CD8-positive, alpha-beta T cell (primary cell): ENCODE measurements at places on chromosomes 7 and 10. TPM values are rescaled to one million over a fixed set of nuclear protein-coding genes. Genes with fewer than 3 reads are reported as not detected.

DNA sequence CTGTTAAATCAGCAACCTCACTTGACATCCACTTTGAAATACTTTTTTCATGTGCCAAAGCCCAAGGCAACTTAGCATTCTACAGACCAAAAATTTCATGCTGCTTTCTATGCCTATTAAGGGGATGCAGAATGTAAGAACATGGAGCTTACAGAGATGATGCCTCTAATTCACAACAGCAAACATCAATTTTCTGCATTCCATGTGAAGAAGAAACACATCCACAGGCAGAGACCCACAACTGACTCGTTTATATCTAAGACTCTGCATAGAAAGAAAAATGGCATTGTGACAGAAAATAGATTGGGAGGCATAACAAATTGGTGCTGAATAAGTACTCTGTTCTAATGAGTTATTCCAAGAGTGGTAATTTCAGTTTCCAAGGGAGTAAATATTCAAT lies 107.6 kb downstream of the SGMS1 start:
- DNase-seq = no peak

The OR2A42 gene
- total RNA-seq = not detected

DNA sequence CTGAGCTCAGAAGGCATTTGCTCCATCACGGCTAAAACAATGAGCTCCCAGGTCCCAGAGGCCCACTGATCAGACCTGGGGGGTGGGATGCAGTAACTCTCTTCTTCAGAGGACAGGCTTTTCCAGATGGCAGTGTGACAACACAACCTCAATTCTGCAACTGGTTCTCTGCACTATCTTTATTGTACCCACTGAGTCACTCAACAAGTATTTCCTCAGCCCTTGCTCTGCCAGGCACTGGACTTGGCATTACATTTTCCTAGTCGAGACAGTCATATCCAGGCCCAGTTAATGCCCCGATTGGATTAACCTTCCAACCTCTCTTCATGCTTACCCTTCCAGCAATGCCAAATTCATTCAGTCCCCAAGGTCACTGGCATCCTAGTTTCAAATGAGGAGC lies 72.6 kb downstream of the JAZF1 start:
- DNase-seq = no peak

The RSPH10B gene
- total RNA-seq = not detected

GRCh38 chr7:70539617-70540016 lies 592.3 kb upstream of the GALNT17 start:
- DNase-seq = no peak

DNA sequence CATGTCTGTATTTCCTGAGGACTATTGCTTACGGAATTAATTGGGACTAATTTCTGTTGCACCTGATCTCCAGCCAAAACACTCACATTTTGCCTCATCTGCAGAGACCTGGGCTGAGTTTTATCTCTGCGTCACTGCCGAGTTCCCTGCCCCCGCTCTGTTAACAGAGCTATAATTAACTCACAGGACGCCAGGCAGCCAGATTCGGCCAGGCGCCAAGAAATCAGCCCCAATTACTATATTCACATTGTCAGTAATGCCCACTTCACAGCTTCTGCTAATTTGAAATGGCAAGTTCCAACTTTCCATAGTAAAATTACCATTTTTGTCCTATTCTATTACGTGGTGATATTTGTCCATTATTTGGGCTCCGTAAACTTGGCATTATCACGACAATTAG lies 130.5 kb downstream of the CUX1 start:
- DNase-seq = no peak

- no peak for DNase-seq
These were observed 375.5 kb downstream of the SEMA3D start for GRCh38 chr7:84811362-84811761.

DNA sequence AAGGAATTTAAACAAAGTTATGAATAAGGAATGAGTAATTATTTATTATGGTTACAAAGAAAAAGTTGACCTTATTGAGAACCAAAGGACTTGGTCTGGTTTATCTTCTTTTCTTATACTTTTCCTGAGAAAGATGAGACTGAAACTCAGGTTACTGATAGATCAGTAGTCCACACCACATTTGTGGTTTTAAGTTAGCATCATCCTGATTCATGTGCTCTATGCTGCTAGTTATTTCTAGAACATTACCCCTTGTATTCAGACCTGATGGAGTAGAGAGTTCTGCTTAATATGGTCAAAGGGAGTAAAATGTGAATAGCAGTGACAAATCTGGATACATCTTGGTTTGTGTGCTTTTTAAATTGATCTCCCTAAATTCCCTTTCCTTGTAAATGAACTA lies 63.8 kb downstream of the FOXP2 start:
- DNase-seq = no peak

DNA sequence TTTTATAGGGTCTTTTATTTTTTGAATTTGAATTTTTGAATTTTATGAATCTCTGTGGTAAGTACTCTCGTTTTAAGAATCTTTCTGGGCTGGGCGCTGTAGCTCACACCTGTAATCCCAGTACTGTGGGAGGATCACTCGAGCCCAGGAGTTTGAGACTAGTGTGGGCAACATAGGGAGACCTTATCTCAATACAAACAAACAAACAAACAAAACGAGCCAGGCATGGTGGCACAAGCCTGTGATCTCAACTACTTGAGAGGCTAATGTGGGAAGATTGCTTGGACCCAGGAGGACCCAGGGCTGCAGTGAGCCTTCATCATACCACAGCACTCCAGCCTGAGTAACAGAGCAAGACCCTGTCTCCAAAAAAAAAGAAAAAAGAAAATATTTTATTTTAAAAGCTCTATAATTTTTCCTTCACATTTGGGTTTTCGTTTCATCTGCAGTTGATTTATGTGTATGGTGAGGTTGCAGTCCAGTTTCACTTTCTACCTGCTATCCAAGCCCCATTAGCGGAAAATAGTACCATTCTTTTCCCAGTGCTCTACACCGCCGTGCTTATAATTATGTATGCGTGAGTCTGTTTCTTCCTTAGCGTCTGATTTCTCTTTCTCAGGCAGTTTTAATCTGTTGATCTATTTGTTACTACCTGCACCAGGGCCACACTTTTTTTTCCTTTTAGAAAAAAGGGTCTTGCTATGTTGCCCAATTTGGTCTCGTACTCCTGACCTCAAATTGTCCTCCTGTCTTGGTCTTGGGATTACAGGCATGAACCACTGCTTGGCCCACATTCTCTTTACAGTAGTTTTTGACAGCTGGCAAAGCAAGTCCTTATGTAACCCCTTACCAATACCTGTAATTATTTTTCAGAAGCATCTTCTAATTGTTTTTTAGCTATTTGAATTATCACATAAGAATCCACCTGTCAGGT lies 21.7 kb downstream of the TRIM24 start:
- DNase-seq = no peak

DNA sequence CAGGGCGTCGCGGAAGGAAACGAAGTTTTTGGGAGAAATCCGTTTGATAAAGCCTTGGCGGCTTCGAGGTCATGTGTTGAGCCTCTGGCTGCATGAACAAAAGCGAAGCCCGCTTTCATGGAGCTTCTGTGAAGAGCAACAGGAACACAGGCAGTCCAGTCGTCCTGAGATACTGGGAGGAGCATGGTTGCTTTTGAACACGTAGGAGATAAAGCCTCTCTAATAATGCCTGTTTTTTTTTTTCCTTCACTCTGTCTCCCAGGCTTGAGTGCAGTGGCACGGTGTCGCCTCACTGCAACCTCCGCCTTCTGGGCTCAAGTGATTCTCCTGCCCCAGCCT lies 473 bp upstream of the ZNF32 start:
- DNase-seq = no peak

The TAS2R5 gene
- 0.31 TPM for total RNA-seq

GRCh38 chr10:45279682-45280081 lies 35.7 kb downstream of the OR13A1 start:
- no peak for DNase-seq

DNA sequence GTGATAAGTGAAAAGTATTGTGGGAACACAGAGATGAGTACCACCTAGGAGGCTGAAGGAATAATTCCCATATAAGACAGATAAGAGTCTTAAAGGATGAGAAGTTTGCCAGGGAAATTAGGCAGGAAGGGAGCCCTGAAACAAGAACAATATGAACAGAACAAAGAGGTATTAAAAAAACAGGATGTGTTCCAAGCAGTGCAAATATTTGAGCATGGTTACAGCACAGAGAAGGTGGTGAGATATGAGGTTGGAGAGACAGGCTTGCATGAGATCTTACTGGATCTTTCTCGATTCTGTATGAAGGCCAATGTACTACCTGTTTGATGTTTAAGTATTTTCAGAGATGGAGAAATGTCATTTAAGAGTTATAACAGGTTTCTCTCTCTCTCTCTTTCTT lies 20.3 kb downstream of the TAC1 start:
- no peak for DNase-seq

- no peak for DNase-seq
These were observed 358.8 kb downstream of the CALN1 start for GRCh38 chr7:72053292-72053691.

DNA sequence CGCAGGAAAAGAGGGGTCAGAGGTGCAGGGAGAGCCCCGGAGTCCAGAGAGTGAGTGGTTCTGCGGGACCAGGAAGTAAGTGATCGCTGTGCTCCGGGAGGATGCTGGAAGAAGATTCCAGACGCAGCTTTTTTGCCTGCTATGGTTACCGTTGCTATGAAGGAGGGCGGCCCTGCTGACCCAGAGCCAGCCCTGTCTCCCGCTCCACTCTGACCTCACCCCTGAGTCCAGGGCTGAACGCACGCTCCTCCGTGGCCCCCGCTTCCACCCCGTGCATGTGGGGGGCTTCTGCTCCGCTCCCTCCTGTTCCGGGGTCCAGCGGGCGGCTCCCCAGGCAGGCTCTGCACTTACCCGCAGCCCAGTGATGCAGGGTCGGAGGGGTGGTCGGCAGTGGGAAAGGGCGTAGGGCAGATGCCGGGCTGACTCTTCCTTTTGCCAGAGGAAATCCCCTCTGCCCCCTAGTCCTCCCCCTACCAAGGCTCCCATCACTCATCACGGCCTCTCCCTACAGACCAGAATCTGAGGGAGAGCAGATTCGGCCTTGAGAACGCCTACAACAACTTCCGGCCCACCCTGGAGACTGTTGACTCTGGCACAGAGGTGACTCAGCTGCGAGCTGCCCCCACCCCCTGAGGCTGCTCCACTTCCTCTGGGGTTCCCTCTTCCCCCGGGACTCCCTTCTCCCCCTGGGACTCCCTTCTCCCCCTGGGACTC lies 2.7 kb upstream of the MUC17 start:
- DNase-seq = peak; percentile 73

The RTKN2 gene
- 0.49 TPM for total RNA-seq

DNA sequence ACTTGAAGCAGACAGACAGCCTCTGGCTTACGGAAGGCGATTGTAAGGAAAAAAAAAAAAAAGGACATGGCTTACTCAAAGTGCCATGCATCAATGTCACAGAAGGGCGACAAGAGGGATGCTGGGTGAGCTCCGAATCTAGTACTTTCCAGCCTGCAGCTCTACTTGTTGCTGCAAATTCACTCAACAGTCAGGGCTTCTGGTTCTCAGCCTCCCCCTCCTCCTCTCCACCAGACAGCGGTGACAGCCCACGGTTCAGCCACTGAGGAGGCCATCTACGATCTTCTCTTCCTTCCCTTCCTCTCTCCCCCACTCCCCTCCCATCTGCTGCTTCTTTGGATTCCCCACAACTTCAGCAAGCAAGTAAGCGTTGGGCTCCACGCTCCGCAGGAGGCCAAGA lies 63.5 kb downstream of the PRKAG2 start:
- DNase-seq = no peak

DNA sequence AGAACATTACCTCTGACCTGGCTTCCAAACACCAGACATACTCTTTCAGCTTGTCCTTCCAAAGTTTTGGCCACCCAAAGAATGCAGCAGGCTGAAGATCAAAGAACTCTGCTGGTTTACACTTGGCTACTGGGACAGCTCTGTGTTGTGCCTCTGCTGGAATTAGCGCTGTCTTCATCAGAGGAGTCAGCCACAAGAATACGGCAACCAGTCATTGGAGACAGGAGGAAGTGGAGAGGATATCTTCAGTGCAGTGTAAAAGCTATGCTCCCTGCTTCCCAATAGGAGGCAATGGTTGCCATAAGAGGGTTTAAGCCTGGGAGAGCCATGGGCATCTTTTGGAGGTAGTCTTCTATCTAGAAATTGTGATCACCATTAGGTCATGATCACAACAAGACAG lies 126.7 kb upstream of the WNT16 start:
- no peak for DNase-seq

The UPK3B gene
- total RNA-seq = 2.4 TPM

GRCh38 chr10:38043516-38043915 lies 33.0 kb downstream of the ZNF33A start:
- no peak for DNase-seq

The OR9A2 gene
- total RNA-seq = not detected

GRCh38 chr7:50981743-50982142 lies 199.0 kb upstream of the GRB10 start:
- no peak for DNase-seq

- no peak for DNase-seq
These were observed 268.3 kb downstream of the TNS3 start for GRCh38 chr7:47313564-47313963.

The CHN2 gene
- 9.9 TPM for total RNA-seq

DNA sequence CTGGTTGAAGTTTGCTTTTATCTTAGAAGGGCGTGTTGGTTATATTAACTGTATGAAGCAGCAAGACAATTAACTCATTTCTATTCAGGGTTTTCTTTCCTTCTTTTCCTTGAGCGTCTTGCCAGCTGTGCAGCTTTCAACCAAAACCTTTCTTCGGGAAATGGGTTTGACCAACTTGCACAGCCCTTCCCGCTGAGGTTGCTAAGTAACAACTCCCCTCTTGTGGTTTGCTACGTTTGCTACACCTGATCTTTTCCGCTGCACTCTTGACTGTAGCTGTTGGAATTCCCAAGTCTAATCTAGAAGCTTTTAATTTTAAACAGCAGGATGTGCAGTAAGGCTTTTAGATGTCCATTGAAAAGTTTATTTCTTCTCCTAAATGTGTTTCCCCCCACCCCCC lies 116.9 kb downstream of the CDCA7L start:
- DNase-seq = no peak

GRCh38 chr7:64098-64915 lies 128.1 kb upstream of the FAM20C start:
- no peak for DNase-seq

GRCh38 chr7:151241755-151242096 lies 6.8 kb downstream of the SMARCD3 start:
- no peak for DNase-seq

DNA sequence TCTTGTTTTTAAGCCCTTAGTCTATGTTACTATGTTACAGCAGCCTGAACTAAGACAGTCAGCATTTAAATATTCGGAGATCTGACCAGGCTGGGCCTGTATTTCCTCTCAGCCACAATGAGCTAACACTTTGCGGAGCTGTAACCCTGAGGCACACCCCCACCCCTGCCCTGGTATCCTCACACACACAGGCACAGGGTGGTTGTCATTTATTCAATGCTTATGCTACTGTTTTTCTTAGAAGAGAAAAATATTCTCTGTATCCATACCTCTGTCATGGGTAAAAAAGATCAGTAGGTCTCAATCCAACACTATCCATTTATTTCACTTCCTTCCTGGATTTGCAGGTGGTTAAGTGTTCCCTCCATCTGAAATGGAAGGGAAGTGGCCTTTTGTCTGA lies 80.3 kb upstream of the TRIL start:
- DNase-seq = no peak

DNA sequence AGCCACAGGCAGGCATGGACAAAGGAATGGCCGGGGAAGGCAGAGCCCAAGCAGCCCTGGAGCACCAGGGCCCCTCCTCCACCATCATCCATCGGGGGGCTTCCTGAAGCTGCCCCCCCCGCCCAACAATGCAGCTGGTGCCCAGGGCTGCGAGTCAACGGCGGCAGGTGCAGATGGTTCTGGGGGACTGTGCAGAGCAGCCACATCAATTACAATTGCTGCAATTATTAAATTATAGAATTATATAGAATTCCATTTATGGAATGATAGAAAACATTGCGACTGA lies 28.3 kb downstream of the EBF3 start:
- DNase-seq = no peak

The CYP2C19 gene
- total RNA-seq = not detected

The GATA3 gene
- total RNA-seq = 82.0 TPM
